Head of caudate nucleus (tissue), 42 donors: ENCODE measurements at places on chromosomes 7 and 10.

DNA sequence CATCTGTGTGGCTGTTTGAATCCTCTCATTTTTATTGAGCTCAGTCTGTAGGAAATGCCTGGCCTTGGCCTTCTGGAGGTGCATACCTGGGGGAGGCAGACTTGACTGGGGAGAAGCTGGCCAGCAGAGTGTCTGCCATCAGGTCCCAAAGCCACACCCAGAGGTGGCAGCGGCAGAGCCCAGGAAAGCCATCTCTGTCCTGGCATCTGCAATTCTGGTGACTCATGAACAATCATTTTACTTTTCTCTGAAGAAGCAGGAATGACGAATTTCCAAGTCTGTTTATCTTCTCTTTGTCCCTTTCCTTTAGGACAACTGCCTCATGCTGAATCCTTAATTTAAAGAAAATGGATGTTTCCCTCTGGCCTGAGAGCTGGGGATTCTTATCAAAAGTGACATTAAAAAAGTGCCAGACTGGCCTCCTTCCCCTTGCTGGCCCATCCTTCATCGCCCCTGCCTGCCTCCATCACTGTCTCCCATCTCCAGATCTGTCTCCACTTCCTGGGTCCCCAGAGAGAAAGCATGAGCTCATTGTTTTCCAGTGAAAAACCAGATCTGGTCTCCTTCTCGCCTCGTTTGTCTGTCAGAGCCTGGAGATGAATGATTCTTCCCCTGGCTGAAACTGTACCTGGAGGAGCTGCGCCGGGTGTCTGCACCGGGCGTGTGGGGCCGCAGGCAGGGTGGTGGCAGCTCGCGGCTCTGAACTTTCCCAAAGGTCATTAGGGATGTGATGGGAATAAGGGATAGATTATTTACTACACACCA, 124.5 kb downstream of the TMEM178B start:
- DNase-seq, result no peak

- DNase-seq, result no peak
Measured at GRCh38 chr7:66731986-66732385, 8.5 kb upstream of the RABGEF1 start.

GRCh38 chr10:106931159-106931852, 233.2 kb downstream of the SORCS1 start:
- DNase-seq, result no peak

- DNase-seq, result no peak
Measured at GRCh38 chr10:43057231-43057711, 19.6 kb upstream of the RET start.

- no peak for DNase-seq
Measured at GRCh38 chr7:87058744-87059524, 520 bp downstream of the ELAPOR2 start.

- no peak for DNase-seq
Measured at GRCh38 chr7:31371621-31372020, 31.1 kb upstream of the NEUROD6 start.

- DNase-seq, result no peak
Measured at GRCh38 chr7:28032738-28033380, 147.7 kb downstream of the JAZF1 start.
